Epithelial cell of proximal tubule (primary cell): ENCODE measurements at places on chromosomes 2 and 18.

DNA sequence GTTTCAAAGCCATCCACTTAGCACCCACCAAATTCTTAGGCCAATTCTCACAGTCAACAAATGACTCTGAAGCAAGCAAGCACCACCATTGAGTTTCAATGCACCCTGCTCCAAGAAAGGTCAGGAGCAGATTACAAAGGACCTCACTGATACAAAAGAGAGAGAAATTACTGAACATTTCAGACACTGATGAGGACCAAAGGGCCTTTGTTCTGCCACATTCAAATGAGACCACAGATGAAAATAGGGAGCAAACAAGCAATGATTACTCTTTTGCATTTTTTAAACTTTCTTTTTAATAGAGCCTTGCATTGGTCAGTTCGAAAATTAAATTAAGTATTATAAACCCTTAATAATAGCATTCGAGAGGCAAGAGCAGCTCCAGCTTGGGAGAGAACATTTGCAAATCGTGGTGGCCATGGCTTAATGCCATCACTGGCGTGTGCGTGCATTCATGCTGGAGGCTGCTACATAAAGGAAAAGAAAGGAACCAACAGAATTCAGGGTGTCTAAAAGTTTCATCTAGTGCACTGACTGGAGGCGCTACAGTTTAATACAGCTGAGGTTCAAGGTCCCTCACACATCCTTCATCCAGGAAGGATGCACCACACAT lies 87.5 kb downstream of the KLF7 start:
- no peak for DNase-seq

DNA sequence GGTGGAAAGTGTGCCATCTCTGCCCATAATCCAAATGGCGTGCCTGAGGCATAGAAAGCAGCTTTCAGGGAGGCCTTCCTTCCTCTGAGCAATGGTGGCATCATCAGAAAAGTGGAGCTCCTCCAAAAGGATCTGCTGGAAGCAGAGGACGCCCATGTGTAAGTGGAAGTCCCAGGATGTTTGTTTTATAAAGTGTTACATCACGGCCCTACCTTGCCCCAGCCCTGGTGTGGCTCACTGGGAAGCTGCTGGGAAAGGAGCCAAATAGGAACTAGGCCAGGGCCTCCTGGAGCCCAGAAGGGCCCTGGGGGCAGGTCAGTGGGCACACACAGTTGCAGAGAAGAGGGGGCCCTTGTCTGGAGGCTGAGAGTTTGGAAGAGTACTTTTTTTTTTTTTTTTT lies 4.2 kb upstream of the ODC1 start:
- no peak for DNase-seq

DNA sequence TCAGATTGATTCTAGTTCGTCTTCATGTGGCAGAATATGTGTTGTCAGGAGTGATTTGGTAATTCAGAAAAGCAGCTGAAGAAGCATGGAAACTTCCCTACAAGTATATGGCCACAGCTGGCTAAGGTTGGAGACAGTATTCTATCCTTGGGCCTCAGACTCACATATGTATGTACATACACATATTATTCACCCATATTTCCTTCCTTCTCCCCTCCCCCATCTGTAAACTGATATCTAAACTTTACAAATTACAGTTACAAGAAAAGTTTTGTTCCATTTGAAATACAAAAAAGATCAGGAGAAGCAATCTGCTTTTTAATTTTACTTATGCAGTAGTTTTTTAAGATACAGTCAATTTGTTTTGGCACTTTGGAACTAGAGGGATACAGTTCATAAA lies 3.1 kb downstream of the SP3 start:
- no peak for DNase-seq

- DNase-seq, result no peak
These were observed 117.7 kb downstream of the B3GNT2 start for GRCh38 chr2:62313449-62314227.

GRCh38 chr18:10681581-10682367 lies 155.9 kb downstream of the NAPG start:
- DNase-seq, result no peak

GRCh38 chr2:24682304-24682703 lies 110.9 kb downstream of the PTRHD1 start:
- DNase-seq, result no peak

GRCh38 chr2:222960126-222960525 lies 91.9 kb upstream of the KCNE4 start:
- no peak for DNase-seq

GRCh38 chr2:126208266-126208665 lies 447.7 kb upstream of the GYPC start:
- no peak for DNase-seq

- DNase-seq, result no peak
These were observed 16.6 kb upstream of the E2F6 start for GRCh38 chr2:11482473-11483035.

GRCh38 chr2:111157798-111158197 lies 37.1 kb downstream of the BCL2L11 start:
- DNase-seq, result no peak

GRCh38 chr18:41645589-41646360 lies 309.3 kb upstream of the PIK3C3 start:
- no peak for DNase-seq

- DNase-seq, result no peak
These were observed 7.1 kb downstream of the FBXO15 start for GRCh38 chr18:74140582-74140981.

- no peak for DNase-seq
These were observed 4.8 kb downstream of the CCDC195 start for GRCh38 chr2:224711381-224711780.

GRCh38 chr2:29057006-29057405 lies 17.3 kb downstream of the PCARE start:
- no peak for DNase-seq

- DNase-seq, result no peak
These were observed 163.9 kb upstream of the TFPI start for GRCh38 chr2:187718092-187718491.

DNA sequence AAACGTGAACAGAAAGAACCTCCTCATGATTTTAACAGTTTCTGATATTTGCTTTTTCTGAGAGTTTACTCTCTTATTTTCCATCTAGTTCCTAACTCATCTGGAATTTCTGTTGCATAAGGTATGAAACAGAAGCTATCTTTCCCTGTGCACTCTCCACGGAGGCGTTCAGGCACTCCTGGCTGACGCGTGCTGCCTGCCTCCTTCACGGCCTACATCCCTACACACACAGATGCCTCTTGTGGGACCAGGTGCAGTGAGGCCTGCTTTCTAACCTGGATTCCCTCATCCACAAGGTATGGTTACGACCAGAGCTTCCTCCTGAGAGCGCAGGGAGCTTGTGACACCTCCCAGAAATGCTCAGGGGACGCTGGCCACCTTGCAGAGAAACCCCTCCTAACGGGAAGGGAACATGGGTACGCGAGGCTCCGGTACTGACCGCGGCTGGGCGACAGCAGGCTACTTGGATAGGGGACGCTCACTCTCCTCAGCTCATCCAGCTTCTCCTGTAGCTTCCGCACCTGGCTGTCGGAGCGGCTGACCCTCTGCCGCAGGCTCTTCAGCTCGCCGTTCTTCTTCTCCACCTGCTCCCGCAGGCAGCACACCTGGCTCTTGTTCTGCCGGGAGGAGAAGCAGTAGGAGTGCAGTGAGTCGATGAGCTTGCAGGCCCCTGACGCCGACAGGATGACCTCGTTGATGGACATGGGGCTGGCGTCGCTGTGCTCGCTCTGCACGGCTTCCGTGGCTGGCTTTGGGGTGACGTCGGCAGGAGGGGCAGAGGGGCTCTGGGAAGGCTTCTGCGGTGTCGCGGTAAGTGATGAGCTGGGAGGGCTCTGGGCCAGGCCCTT lies 4.3 kb downstream of the THAP4 start:
- DNase-seq, result no peak

- no peak for DNase-seq
These were observed 41.5 kb upstream of the RPE start for GRCh38 chr2:209960676-209961630.

- DNase-seq, result no peak
These were observed 153.4 kb upstream of the CCDC150 start for GRCh38 chr2:196486146-196486545.

GRCh38 chr2:69608109-69608508 lies 35.4 kb downstream of the AAK1 start:
- no peak for DNase-seq

GRCh38 chr18:13530879-13531387 lies 195.4 kb downstream of the FAM210A start:
- no peak for DNase-seq

DNA sequence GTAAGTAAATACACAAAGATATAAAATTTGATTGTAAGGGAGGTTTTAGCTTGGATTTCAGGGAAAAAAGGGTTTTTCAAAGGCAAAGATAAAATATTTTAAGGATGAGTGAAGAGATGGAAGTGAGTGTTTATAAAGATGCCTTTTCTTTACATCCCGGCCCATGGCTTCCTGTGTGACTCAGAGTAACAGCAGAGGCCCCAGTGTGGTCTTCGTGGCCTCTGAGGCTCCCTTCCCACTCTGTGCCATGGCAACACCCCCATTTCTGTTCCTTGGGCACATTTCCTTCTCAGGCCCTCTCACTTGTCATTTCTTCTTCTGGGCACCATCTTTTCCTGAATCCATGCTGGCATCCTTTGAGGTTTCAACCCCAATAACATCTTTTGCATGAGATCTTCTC lies 92.6 kb upstream of the TMEM18 start:
- DNase-seq, result no peak

GRCh38 chr2:61715506-61715905 lies 138.4 kb downstream of the FAM161A start:
- no peak for DNase-seq

DNA sequence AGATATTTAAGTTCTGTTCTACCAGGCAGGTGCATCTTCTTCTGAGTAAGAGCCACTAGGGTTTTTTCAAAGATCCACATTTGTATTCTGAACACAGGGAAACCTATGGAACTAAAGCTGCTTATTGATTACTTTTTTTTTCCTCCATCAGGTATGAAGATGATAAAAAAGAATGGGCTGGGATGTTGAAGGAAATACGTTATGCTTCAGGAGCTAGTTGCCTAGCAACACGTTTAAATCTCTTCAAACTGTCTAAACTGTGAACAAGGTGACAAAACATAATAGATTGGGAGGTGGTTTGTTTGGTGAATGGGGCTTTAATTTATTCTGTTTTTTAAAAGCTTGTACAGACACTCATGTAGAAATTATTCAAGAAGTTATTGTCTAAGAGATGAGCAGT lies 15.9 kb downstream of the KLHL41 start:
- no peak for DNase-seq

DNA sequence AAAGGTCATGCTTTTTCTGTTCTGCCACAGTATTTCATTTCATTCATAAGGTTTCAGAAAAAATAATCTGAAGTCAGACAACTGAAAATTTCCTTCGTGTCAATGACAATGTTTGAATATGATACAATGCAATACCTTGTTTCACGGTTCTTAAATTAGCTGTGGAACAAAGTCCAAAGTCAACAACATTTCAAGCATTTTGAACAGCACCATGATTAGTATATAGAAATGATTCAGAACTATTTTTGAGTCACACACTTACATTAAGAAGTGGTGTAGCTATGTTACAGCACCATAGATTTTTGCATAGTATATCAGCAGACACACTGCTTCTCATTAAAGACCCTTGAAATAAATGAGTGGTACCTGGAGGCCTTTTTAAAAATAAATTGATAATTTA lies 178.3 kb upstream of the DSEL start:
- no peak for DNase-seq
